ENCODE measurements at places on chromosomes 12 and 14.

DNA sequence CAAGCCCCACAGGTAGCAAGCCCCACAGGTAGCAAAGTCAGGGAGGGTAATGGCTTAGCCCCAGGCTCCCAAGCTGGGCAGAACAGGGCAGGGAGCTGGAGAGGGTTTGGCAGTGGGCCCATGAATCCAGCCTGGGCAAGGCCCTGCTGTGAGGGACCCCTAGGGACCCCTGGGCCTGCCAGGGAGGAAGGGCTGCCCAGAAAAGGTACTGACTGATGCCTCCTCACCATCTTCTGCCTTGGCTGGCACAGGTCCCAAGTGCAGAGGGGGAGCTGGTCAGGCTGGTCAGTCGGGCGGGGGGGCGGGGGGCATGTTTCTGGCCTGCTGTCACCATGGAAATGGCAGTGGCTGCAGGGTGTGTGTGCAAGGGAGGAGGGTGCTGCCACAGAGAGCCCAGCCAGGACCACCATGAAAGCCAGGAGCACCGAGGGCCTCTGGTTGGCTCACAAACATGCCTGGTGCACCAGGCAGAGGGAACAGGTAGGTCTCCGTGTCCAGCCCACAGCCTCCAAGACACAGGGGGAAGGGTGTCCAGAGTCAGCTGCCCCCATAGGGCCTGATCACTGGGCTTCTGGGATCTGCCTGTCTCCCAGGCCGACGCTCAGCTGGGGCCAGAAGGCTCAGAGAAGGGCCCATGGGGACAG lies 1.5 kb upstream of the CRIP2 start:
- DNase-seq: no peak

- DNase-seq: no peak
Measured at GRCh38 chr12:95874452-95874851, 15.7 kb downstream of the SNRPF start.

- DNase-seq: no peak
Measured at GRCh38 chr14:64775081-64775777, 71.0 kb downstream of the PLEKHG3 start.

DNA sequence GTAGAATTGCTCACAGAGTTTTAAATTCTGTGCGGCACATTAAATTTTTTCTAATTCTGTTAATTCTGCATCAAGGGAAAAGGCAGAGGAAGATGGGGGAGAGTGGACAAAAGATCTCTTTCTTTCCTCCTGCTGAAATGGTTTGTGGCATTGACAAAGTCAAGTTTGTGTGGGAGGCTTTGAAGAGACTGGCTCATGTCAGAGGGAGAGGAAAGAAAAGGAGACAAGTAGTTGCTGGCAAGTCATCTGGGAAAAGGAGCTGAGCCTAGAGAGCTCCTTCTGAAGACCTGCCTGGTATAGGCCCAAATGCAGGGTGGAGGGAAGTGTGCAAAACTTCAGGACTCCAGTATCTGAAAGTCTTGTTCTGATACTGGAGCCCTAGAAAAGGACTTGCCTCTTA lies 36.3 kb downstream of the TTLL5 start:
- DNase-seq: no peak

DNA sequence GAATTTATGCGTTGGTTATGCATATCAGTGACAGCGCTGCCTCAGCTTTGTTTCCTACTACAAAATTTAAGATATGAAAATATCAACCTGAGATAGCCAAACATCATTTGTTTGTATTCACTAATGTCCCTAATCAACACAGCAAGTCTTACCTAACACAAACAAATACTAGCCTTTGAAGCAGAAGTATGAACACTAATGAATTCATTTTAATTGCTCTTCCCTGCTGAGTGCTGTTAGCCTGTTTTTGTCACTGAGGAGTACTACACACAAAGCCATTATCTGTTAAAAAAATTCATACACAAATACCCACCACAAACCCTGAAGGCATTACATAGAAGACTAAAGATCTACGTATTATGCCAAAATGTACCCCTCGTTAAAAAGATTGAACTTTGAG lies 150.8 kb downstream of the HELB start:
- DNase-seq: no peak

DNA sequence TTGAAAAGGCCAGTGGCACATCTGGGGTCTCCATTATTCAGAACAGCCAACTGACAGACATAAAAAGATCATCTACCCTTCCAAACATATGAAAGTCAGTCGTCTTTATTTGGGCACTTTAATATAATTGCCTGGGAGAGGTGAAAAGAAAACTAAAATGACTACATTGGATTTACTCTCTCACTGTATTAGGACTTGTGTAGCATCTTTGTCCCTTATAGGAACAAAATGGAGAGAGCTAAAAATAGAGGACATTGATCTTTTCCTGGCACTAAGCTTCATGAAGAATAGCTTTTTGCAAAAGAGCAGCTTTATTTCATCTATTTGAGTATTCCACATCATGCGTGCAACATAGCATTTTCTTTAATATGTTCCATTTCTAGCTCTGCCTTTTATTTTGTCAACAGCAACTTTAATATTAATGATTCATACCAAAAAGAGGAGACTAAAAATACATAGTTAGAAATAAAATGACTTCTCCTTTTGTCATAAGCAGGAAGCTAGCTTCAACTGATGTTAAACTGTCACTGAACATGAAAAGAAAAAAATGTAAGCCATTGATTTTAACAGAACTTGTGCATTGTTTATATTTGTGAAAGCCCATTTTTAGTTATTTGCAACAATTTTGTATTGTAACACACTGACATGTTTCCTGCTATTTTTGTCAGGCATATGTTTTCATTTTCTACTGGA lies 254.6 kb downstream of the SEC23A start:
- DNase-seq: no peak

- no peak for DNase-seq
Measured at GRCh38 chr12:109099431-109100020, 2.1 kb downstream of the UNG start.

DNA sequence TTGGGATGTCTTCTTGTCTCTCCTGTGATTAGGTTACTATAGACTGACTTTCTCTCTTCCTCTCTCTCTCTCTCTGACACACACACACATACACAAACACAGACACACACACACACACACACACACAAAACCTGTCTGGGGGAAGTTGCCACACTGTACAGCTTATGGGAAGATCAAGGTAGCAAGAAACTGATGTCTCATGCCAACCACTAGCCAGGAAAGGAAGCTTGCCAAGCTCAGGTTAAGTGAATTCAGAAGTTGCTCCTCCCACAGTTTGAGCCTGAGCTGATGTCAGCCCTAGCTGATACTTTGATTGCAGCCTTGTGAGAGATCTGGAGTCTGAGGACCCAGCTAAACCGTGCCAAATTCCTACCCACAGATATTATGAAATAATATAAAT lies 67.1 kb downstream of the PPFIA2 start:
- no peak for DNase-seq

GRCh38 chr14:54348001-54348611 lies 48.7 kb upstream of the CDKN3 start:
- DNase-seq: no peak

DNA sequence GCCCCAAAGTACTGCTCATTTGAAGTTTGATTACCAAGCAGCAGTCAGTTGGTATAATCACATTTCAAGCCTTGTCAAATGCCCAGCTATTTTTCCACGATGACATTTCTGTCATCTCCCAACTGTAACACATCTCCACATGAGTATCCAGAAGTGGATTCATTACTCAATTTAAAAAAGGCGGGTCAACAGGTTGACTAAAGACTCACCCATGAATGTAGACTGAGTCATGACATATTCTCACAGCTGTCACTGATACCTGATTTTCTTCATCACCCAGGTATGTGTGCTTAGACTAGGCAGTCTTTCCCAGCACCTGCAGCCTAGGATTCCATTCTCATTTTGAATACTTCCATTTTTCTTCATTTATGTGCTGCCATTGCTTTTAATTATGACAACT lies 75.1 kb upstream of the DBX2 start:
- no peak for DNase-seq

DNA sequence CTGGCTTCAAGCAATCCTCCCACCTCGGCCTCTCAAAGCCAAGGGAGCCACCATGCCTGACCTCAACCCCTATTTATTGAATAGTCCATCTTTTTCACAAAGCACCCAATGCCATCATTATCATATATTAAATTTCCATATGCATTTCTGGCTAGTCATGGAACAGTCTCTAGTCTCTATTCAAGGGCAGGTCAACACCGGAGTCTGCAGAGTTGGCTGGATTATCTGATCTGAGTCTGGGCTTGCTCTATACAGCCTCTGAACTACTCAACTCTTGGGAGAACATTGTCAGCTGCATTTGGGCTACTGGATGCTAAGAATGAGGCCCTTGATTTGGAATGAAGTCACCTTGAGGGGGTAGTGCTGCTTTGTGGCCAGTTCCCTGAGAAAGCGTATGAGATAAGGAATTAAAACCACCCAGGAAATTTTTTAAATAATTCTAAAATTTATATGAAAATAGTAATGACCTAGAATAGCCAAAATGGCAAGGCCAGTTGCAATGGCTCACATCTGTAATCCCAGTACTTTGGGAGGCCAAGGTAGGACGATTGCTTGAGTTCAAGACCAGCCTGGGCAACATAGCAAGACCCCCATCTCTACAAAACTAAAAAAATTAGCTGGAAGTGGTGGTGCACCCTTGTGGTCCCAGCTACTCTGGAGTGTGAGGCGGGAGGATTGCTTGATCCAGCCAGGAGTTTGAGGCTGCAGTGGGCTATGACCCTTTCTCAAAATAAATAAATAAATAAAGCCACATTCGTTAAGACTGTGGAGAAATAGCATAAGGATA lies 6.9 kb upstream of the NAA25 start:
- DNase-seq: no peak

- no peak for DNase-seq
Measured at GRCh38 chr12:99027461-99027860, 382.4 kb downstream of the APAF1 start.

DNA sequence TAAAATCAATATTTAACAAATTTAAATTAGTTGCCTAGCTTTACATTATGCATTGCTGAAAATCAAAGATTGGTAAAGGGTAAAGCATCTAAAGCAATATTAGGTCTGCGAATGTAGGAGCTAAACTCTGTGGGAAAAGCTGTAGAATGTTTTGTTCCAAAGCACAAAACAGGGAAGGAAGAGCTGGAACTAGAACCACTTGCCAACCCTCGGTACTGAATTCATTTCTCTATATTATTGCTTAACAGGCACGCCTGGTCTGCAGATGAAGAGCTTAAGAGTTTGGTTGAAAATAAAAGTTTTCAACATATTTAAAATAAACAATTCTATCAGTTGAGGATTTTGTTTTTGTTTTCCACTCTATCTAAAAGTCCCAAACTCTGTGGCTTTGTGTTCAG lies 1252.8 kb upstream of the SEL1L start:
- DNase-seq: no peak

- DNase-seq: no peak
Measured at GRCh38 chr14:69014829-69015259, 35.7 kb upstream of the ACTN1 start.

DNA sequence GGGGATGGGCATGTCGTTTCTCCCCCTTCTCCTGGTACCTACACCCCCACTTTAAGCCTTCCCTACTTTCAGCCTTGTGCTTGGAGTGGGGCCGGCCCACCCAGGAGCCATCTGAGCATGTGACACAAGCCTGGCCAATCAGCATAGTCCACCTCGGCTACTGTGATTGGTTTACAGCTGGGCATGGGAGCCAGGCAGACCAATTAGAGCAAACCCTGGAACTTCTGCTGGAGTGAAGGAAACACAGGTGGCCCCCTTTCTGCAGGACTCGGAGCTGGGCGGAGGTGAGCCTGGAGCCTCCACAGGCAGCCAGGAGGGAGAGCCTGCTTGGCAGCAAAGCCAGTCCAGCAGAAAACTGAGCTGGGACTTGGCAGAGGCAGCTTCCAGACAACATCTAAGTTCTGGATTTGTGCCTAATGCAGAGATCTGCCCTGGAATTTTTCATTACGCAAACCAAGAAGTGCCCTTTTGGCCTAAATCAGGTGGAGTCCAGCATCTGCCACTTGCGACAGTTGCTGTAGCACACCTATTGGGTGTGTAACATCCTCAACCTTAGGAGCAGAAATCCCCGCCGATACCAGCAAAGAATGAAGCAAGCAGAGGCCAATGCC lies 59.5 kb downstream of the SCARB1 start:
- DNase-seq: no peak

DNA sequence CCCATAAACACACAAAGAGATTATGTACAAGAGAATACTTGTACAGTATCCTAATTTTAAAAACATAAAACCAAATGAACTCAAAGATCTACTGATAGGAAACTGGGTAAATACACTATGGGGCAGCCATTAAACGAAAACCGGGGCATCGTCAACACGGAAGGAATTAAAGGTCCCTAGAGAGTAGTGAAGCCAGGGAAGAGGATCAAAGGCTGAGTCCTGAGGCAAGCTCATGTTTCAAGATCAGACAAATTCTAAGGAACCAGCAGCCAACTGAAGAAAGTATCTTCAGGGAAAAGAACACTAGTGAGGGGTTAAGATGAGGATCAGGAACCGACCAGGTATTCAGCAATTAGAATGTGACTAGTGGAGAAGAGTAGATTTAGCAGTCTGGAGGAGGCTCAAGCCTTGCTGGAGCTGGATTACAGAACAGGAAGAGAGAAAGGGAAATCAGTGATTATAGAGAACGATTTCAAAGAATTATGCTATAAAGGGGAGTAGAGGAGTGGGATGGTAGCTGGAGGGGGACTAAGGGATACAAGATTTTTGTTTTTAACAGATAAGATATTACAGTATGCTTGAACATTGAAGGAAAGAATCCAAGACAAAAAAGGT lies 23.7 kb downstream of the SEL1L start:
- DNase-seq: no peak

DNA sequence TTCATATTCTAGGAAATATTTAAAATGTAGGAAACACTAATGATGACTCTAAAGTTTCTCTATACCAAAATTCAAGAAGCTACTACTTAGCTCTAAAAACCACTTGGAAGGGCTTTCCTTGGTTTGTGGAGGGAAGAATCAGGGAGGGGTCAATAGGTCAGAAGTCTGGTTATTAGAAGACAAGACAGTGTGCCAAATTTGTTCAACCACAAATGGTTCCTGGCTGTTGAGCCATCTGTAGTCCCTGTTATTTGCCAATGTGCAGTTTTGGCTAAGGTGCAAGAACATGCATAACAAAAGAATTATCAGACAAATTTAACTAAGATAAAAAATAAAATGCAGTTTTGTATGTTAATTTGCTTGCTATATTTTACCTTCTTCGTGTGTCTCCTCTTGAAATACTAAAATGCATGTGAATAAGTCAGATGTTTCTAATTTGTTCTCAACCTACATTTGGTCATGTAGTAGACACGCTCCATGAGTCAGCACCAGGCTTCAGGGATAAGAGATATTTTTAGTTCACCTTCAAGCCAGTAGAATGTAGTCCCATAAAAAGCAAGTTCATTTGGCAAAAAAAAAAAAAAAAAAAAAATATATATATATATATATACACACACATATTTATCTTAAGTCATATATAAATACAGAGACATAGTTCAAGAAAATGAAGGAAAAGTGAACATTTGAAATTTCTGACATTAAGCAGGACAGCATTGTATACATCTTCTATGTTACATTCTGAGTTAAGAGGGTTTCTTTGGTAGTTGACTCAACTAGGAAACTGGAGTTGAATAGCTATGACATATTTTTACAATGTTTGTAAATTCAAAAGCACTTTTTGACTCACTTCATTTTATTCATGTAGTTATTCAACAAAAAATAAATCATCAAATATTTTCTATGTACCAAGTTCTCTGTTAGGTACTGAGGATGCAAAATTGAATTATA lies 123.3 kb downstream of the KCNC2 start:
- no peak for DNase-seq
